T-helper 22 cell (primary cell): ENCODE measurements at places on chromosomes 4 and X.

- DNase-seq: no peak
Observed at GRCh38 chrX:24692305-24692704, 1.4 kb upstream of the POLA1 start.

DNA sequence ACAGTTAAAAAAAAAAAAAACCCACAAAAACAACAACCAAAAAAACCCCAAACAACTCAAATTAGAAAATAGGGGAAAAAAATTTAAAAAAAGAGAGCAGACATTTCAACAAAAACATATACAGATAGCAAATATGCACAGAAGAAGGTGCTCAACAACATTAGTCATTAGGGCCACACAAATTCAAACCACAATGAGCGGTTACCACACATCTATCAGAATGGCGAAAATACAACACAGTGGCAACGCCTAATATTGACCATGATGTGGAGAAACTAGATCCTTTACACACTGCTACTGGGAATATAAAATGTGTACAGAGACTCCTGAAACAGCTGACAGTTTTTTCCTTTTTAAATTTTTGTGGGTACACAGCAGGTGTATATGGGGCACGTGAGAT lies 19.4 kb downstream of the LYAR start:
- no peak for DNase-seq

DNA sequence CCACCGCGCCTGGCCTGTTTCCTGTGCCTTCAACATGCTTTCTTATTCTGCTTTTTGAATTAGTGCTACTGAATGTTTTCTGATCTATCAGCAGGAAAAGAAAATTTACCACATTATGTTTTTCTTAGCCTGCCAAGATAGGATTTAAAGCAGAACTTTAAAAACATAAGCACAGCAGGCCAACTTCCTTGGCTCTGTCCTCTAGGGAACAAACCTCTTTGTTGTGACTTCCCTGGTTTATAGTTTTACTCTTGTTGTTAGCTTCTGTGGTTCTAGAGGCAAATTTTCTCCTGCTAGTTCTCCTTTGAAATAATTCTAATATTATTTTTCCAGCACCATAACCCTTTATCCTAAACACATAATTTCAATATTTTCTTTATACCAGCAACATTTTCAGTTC lies 605.1 kb downstream of the ADGRL3 start:
- DNase-seq: no peak

DNA sequence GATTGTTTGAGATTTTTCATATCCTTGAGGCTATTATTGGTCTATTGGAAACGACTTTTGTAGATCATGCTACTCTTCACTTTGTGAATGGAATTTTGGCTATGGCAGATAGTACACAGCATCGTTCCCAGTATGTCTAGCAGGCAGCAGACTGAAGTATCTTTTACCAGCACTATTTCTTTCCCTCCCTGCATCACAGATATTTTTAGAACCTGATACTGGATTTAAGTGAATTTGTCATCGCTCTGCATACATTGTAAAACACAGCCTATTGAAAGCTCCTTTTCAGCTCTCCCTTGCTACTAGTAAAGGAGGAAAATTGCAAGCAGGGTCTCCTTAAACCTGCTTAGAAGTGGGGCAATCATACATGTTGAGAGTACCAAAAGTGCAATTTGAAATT lies 133.6 kb downstream of the LUZP4 start:
- DNase-seq: no peak

GRCh38 chr4:55407119-55407518 lies 11.4 kb downstream of the TMEM165 start:
- no peak for DNase-seq
